ENCODE measurements at places on chromosomes 6 and 20.

- no peak for DNase-seq
These were observed 5.7 kb downstream of the MRPS26 start for GRCh38 chr20:3051385-3052019.

DNA sequence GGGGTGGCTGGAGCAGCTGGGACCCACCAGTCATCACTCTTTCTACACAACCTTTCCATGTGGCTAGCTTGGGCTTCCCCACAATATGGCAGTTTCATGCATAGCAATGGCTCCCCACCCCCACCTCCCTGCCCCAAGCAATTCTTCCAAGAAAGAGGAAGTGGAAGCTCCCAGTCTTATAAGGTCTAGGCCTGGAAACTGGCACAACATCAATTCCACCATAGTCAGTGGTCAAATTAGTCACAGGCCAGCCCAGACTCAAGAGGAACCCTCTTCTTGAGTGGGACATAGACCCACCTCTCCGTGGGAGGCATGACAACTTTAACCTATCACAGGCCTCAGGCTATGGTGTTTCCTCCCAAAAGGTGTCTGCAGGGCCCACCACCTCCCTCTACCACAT is 17.7 kb downstream of the TGM6 start:
- no peak for DNase-seq

- DNase-seq = peak; percentile 85
These were observed 219.3 kb downstream of the ARHGAP18 start for GRCh38 chr6:129490521-129491255.

DNA sequence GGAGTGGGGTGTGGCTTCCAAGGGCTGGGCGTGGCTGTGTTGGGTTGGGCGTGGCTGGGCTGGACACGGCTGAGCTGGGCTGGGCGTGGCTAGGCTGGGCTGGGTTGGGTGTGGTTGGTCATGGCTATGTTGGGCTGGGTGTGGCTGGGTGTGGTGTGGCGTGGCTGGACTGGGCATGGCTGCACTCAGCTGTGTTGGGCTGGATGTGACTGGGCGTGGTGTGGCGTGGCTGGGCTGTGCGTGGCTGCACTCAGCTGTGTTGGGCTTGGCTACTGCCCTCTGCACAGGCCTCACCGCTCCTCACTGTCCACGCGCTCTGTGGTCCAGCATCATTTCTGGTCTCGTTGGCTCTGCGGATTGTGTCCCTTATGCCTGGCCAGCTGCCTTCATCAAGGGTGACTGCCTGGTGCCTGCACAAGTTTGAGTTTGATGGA is 43.5 kb upstream of the SLCO4A1 start:
- no peak for DNase-seq

DNA sequence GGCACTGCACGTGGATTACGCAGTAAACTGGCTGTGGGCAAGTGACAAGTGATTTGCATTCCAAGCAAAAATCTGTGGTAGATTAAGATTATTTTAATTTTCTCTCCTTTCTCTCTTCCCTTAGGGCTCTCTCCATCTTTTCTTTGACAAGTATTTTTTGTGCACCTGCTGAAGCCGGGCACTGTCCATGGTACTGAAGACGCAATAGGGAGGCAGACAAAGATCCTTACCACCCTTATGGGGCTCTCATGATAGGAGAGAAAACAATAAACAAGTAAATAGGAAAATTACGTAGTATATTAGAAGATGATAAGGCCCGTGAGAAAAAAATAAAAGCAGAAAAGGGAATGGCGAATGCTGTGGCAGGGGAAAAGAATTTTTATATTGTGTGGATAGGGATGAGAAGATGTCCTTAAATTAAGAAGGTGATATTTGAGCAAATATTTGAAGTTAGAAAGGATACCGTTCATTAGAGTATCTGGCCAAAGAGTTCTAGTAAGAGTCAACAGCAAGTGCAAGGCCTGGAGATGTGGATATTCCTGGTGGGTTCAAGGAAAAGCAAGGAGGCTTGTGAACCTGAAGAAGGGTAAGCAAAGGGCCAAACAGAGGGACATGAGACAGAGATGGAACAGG is 146.0 kb downstream of the LAMP5 start:
- DNase-seq = peak; percentile 4

DNA sequence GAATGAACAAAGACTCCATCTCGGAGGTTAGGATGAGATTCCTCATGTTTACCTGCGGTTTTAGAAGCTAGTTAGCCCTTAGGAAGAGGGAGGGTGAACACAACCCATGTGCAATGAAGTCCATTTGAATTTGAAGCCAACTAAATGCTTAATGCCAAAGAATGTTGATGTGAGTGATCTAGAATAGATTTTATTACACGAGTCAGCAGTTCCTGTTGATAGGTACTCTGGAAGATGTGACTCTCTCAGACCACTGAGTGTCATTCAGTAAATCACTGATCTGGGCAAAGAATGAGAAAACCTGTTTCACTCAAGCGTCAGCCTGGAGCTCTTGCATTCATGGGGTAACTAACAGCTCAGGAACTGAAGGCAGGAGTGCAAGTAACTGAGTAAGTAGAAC is 106.3 kb downstream of the TBC1D7 start:
- no peak for DNase-seq

- no peak for DNase-seq
These were observed 1.3 kb upstream of the FNDC11 start for GRCh38 chr20:63552481-63553249.

DNA sequence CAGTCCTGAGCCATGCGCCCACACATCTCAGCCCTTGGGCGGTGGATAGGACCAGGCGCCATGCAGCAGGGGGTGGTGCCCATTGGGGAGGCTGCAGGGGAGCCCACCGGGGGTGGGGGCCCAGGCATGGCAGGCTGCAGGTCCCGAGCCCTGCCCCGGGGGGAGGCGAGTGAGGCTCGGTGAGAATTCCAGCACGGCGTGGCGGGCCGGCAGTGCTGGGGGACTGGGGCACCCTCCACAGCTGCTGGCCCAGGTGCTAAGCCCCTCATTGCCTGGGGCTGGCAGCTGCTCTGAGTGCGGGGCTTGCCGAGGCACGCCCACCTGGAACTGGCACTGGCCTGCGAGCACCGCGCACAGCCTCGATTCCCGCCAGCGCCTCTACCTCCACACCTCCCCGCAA is 21.6 kb upstream of the PRL start:
- no peak for DNase-seq

DNA sequence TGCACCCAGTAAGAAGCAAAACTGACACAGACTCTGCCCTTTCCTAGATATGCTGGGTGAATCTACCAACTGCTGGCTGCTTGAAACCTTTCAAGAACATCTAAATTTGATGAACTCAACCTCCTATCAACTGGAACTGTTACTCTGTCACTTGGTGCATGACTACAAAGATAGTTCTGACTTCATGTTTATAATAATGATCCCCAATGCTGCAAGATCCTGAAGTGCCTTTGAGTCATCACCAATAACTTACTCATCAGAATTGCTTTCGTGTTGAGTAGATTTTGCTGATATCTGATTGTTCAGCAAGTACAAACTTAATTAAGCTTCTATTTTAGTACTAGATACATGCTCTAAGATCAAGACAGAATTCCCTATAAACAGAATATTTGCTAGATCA is 100.2 kb upstream of the ARMC2 start:
- DNase-seq = no peak

DNA sequence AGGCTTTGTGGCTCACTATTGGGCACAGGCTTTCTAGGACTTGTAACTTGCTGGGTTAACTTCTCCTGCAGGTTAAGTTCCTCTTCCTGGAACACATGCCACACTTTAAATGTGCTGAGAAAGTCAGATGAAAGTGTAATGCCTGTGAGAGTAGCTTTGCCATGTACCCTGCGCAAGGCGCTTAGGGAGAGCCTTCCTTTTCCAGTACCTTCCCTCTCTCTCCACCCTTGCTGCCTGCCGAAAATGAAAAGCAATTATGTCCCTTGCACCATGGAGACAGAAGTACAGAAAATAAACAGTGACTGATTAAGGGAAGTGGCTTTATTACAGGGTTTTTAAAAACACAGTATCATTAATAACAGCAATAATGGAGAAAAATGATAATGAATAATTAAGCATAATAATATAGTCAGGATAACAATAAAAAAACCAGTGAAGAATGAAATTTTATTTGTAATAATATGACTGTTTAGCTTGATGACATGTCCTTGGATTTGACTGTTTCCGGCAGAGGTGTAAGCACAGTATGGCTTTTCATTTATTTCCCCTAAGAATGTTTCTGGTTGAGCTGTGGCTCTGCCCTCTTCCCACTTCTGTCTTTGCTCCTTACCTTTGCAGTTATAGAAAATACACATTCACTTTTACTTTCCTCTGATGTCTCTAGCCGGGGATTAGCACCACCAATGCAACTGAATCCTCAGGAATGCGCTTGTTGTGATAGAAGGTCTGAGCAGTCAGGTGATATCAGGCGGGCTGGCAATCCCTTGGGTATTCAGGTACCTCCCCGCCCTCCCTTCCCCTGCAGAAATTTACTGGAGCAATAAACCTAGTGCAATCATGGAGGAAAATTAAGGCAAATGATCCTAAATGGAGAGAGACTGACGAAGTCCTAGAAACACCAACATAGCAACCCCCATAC is 472.3 kb upstream of the CITED2 start:
- no peak for DNase-seq

DNA sequence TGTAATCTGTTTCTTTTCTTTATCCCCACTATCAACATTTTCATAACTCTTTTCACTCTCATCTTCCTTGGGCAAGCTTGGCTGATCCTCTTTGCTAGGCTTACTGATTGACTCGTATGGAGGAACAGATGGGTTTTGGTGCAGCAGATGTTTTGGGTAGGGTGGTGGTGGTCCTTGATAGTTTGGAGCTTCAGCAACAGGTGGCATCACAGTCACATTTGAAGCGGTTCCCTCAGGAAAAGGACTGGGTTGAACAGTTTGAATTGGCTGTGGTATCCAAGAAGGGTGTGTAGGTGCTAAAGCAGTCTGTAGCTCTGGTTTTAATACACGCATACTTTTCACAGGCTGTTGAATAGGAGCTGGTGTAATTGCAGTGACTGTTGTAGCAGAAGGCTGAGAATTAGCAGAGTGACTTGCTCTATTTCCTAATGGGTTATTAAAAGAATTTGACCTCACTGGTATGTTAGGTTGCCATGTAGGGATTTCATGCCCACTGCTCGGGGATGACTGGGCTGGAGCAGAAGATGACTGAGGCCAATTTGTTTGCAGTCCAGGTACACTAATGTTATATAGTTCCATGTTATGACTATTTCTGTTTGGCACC is 34.5 kb downstream of the LATS1 start:
- no peak for DNase-seq

DNA sequence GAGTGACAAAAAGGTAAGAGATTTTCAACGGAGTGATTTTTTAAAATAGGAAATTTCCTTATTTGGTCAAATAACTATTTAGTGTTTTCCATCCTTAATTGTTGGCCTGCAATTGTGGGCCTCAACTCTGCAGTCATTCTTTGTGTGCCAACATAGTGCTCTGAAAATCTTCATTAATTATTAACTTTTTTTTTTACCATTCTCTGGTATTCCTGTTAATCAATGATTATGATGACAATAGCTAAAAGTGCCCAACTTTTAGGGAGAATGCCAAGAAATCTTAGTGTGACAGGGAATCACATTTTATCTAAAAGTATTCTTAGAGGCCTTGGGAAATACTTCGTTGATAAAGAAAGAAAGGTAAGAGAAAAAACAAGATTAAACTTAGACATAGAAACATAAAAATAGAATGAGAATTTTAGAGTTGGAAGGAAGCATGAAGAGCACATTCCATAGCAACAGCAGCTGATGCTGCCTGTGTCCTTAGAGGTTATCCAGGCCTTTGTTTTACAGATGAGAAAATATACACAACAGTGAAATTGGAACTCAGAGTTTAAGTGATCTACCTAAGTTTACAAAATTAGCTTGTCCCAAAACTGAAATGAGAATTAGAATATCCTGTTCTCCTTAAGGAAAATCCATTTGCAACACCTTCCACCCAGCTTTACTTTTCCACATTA is 1.2 kb downstream of the GPRC6A start:
- DNase-seq = no peak

DNA sequence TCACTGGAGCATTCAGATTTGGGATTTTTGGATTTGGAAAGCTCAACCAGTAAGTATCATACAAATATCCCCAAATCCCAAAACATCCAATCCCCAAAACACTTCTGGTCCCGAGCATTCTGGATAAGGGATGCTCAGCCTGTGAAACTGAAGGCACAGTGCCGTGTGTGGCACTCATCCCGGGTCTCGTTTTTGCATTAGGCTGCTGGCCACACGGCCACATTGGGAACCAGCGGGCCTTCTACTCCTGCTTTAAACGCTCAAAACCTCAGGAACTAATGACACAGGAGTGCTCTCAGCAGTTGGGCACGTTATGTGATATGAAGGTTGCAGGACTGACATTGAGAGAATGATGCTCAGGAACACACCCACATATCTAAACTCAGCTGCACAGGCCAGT is 35.6 kb downstream of the PSMG4 start:
- no peak for DNase-seq

GRCh38 chr20:62778601-62779416 is 17.5 kb upstream of the MRGBP start:
- no peak for DNase-seq

GRCh38 chr6:47168180-47168579 is 126.0 kb upstream of the ADGRF1 start:
- peak; percentile 43 for DNase-seq

DNA sequence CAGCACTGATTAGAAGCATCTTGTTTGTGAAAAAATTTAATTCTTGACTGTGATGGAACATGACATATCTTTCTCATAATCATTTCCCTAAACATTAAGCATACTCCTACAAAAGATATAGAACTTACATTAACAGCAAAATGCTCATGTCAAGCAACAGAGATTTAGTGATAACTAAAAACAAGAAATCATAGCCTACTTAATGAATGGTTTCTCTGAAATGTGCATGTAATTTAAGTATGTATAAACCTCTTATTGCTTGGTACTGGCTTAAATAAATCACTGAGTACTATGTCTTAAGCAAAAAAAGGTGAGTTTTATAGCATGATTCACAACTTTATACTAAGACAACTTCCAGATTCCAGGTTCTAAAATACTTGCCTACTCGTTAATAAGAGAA is 9.3 kb downstream of the ROMO1 start:
- no peak for DNase-seq

GRCh38 chr20:47432834-47433210 is 68.9 kb upstream of the NCOA3 start:
- DNase-seq = no peak

DNA sequence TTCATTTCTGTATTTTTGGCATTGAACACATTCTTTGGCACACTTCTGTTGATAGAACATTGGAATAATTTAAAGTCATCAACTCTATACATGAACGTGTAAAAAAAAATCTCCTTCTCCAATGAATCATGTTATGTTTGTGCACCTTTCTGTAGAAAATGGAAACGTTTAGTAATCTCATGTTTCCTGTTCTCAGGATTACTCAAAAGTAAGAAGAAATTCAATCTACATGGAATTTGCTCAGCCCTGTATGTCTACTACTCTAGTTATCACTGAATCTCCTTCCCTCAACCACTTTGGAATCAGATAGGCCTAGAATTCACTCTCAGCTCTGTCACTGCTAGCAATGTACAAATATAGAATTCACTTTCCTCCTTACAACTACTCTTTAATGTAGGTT is 103.6 kb downstream of the COL21A1 start:
- no peak for DNase-seq

GRCh38 chr6:16883414-16883813 is 122.2 kb upstream of the ATXN1 start:
- DNase-seq = peak; percentile 85

GRCh38 chr6:7649037-7649810 is 59.2 kb downstream of the SNRNP48 start:
- no peak for DNase-seq

GRCh38 chr6:125211352-125211751 is 57.8 kb downstream of the TPD52L1 start:
- no peak for DNase-seq

All from SJSA1 (cell line).